ENCODE measurements at places on chromosomes 16 and 17.

GRCh38 chr17:63555500-63556156, 5.4 kb downstream of the DCAF7 start:
- no peak for DNase-seq

- no peak for DNase-seq
Observed at GRCh38 chr17:78716814-78717393, 65.2 kb downstream of the CYTH1 start.

- DNase-seq, result no peak
Observed at GRCh38 chr17:79465011-79465680, 145.7 kb downstream of the RBFOX3 start.

- peak; percentile 5 for DNase-seq
Observed at GRCh38 chr16:57186872-57187854, 1.0 kb downstream of the RSPRY1 start.

- no peak for DNase-seq
Observed at GRCh38 chr17:73746314-73747073, 102.2 kb upstream of the SDK2 start.

GRCh38 chr17:7626956-7627249, 718 bp downstream of the SAT2 start:
- DNase-seq, result no peak

DNA sequence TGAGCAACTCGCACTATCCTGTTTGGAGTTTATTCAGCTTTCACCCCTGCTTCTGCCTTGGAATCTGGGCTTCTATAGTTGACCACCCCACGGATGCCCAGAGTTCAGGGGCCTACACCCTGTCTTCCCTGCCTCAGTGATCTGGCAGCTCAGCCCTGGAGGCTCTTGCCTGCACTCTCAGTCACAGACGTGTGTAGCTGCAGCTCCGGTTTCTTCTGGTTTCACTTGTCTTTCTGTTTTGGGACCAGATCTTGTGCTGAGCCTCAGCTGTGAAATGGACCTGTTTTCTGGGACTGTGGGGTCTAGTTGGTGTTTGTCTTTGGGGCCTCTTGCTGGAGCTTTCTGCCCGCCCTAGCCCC, 5.8 kb downstream of the GPT2 start:
- no peak for DNase-seq

DNA sequence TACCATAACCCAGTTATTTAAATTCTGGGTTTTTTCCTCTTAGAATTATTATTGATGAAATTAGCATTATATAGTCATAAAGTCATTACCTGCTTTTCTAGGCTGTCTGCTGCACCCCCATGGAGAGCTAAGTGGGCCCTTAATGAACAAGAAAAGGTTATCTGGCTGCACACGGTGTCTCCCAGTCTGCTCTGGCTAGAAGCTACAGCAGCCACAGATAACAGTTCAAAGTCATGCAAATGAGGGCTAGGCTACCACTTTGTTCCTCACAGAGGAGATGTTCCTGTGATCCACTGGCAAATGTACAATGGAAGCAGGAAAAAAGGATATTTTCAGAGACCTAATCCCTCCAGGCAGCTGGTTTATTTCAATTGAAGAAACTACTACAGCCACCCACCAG, 112.1 kb downstream of the SNX11 start:
- DNase-seq, result no peak

DNA sequence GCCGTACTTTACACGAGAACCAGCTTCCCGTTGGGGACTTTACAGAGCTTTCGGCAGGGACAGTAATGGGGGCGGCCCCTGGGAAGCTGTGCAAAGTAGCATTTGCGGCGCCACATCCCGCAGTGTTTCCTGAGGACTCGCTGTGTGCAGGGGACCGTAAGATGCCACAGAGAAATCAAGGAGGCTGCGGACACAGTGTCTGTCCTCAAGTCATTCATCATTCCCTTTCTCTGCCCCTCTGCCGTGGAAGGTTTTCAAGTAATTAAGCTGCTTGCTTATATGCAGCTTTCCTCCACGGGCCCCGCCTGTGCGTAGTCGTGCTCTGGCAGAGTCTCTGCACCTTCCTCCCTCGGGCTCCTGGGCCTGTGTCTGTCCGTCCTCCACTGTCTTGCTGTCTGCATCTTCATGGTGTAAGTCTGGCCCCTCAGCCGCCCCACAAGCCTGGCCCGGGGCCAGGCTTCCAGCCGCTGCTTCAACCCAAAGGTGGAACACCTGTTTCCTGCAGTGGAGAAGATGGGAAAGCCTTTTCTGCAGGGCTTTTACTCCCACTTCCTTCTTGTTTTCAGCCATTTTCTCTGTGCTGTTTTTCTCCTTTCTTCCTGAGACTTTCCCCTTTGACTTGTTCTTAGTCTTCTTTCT, 216.9 kb upstream of the CHMP6 start:
- DNase-seq, result no peak

DNA sequence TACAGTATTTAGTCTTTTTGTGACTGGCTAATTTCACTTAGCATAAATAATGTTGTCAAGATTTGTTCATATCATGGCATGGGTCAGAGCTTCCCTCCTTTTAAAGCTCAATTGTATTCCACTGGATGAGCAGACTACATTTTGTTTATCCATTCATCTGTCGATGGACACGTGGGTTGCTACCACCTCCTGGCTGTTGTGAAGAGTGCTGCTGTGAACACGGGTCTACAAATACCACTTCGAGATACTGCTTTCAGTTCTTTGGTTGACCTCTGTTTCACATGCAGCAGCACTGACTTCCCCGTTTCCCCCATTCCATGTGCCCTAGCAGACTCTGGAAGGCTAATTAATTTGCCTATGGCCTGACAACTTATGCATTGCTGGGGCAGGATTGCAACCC, 285.4 kb downstream of the SHISA9 start:
- DNase-seq, result no peak

- no peak for DNase-seq
Observed at GRCh38 chr16:56341656-56342399, 83.5 kb downstream of the AMFR start.

GRCh38 chr17:80260791-80261158, at the start of gene RNF213:
RNF213 (plus strand) TSS chr17:80260852; CDS start chr17:80263682, 2,830 bp downstream.
- peak; percentile 78 for DNase-seq

DNA sequence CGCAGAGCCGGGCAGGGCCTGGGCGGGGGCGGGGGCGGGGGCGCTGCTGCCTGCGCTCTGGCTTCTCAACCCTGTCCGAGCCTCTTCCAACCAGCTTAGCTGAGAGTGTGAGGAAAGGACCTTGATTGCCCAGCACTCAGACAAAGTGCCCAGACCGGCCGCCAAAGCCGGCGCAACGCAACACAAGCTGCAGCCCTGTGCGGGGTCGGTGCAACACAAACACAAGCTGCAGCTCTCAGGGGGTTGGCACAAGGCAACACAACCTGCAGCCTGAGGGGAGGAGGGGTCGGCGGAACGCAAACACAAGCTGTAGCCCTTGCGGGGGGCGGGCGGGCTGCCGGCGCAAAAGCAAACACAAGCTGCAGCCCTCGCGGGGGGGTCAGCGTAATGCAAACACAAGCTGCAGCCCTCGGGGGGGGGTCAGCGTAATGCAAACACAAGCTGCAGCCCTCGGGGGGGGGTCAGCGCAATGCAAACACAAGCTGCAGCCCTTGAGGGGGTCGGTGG, 60.0 kb downstream of the KLHDC4 start:
- no peak for DNase-seq

DNA sequence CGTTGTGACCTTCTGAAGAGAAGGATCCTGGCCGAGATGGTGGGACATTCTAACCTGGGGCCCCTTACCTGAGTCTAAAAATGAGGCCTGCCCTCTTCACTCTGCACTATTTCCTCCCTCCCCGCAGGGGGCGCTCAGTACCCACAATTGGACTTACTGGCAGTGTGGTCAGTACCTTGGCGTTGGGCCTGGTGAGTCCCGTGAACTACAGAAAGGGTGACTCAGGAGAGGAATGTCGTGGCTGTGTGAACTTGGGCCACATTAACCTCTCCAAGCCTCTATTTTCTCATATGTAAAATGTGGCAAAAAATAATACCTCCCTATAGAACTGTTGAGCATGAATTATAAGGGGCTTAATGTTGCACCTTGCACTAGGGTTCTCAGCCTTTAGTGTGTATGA, 3.9 kb downstream of the RSAD1 start:
- DNase-seq, result peak; percentile 58

DNA sequence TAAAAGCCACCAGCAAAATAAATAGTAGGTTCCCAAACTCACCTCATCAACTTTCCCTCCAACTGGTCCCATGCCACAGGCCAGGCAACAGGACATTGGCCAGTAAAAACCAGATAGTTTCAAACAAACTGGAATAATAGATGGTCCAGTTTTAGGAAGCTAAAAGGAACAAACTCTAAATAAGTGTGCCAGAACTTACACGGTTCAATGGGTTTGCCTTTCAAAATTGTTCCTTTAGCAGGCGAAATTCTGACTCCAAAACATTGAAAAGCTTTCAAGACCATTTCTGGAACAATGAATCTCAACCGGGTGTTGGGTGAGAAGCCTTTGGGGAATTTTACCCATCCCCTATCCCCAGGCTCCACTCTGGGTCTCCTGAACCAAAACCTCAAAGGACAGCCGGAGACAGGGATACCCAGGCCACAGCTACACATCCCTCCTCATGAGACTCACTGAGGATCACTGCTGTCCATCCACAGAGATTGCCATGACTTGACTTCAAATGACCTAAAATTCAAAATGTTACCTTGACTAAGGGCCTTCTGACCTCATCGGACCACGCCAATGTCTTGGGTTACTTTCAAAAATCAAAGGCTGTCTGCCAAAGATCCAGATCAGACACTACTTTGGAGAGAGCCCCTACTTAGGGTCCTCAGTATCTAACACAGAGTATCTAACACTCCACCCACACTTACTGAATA, 13.0 kb downstream of the AXIN2 start:
- no peak for DNase-seq

GRCh38 chr16:56190048-56190676, 1.1 kb upstream of the GNAO1 start:
- DNase-seq, result no peak

DNA sequence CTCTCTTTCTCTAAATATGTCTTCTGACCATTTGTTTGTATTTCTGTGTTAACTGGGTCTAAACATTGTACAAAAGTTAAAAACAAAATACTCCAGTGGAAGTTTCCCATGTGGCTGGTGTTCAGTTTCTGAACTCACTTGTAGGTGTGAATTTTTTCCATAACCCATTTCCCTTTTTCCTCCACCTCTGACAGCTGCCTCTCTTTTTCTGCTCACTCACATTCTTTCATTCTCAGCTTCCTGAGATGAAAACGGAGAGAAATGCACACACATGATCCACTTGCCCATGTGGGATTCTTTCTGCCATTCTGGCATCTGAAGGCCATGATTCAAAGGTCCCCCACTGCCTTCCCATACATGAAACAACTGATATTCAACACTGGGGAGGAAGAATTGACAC, 41.1 kb upstream of the ACSM2B start:
- no peak for DNase-seq

GRCh38 chr16:81836279-81837054, 57.4 kb downstream of the PLCG2 start:
- DNase-seq, result no peak

GRCh38 chr17:17204041-17204591, 2.0 kb downstream of the PLD6 start:
- DNase-seq, result peak; percentile 18

GRCh38 chr17:71964559-71964958, 156.3 kb upstream of the SOX9 start:
- no peak for DNase-seq

GRCh38 chr17:3635474-3636153, 436 bp downstream of the SHPK start:
- DNase-seq, result no peak

DNA sequence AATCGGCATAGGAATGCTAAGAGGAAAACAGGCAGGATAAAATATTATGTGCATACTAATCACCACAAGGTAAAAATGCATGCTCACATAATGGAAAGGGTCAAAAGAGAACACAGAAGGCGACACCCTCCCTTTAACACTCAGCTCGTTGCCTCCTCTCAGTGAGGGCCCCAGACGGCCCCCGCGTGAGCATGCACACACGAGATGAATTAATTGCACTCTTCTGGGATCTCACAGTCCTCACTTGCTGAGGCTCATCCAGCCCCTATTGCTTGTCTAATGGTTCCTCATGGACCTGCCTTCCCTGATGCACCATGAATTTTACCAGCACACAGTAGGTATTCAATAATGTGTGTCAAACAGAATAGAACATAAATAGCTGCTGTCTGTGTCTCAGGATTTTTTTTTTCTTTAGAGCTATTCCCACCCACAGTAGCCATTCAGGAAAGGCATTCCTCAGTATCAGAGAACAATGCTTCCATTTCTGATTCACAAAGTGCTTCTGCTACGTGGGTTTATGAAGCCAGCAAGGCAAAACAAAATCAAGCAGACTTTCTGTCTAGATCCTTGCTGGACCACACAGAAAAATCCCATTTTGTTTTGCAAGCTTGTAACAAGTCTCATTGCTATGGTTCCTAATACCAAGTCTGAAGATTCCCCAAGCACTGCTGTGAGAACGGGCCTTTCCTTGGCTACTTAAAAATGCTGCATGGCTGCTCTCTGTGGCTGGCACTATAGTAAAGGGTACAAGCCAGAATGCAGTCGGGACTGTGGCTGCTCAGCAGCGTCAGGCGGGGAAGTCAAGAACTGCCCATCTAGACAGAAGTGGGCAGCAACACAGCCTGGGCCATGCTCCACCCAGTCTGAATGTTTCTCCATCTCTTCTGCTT, 43.6 kb downstream of the TOM1L2 start:
- no peak for DNase-seq
